ENCODE measurements at places on chromosomes 6 and 20.

- no peak for DNase-seq
Measured at GRCh38 chr20:44109951-44110361, 77.0 kb downstream of the JPH2 start.

GRCh38 chr6:80639181-80639629 is 532.7 kb downstream of the BCKDHB start:
- DNase-seq, result no peak

DNA sequence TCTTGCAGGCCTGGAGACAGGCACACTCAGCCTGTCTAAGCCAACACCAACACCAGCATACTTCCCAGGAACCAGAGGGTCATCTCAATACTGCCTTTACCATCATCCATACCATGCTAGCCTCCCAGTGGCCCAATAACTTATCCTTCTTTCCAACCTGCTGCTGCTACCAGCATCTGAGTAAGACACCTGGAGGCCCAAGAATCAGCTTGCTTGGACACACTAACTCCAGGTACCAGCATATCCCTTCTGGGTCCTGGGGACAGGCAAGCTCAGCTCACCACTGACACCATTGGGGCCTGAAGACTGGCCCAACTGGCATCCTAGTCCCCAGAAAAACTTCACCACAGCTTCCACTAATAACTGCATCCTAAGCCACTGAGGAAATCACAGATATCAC is 205.3 kb downstream of the CD109 start:
- DNase-seq, result no peak

- DNase-seq, result peak; percentile 63
Measured at GRCh38 chr6:15897063-15897876, 231.6 kb upstream of the MYLIP start.

- DNase-seq, result peak; percentile 97
Measured at GRCh38 chr20:2314759-2315439, 19.1 kb downstream of the TGM3 start.

DNA sequence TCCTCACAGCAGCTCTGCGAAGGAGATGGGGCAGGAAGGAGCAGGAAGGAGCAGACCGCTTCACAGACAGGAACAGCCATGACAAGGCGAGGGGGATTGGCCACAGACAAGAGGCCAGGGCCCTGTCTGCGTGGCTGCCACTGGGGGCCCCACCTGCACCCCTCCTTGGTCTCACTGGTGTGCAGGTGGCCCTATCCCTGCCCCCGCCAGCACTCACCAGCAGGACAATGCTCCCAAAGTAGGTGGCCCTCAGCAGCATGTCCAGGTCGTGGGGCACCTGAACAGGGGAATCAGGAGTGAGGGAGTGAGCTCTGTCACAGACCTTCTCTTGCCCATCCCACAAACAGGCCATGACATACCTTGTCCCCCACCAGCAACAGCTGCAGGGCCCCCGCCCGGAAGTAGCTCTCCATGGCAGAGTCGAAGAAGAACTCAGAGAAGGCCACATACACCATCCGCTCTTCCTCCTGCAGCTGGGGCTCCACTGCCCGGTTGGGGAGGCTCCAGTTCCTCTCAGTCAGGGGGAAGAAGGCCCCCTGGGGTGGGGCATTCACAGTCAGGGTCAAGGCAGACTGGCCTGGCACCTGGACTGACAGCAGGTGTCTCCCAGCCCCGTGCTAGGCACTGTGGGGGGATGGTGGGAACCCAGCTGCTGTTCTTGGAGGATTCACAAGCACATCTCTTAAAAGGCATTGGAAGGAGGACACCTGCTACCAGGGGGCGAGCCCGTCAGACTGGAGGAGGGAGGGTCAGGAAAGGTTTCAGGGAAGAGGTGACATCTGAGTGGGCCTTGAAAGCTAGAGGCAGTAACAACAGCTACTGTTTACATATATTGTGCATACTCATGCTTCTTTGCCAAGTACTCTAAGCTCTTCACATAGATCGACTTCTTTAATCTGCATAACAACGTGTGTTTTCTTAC is 7.1 kb downstream of the PLTP start:
- peak; percentile 18 for DNase-seq

- DNase-seq, result no peak
Measured at GRCh38 chr20:48574383-48574782, 253.4 kb downstream of the PREX1 start.

GRCh38 chr6:155499574-155499973 is 43.9 kb upstream of the NOX3 start:
- DNase-seq, result no peak

- DNase-seq, result peak; percentile 10
Measured at GRCh38 chr6:157497579-157497978, 116.6 kb downstream of the ZDHHC14 start.

DNA sequence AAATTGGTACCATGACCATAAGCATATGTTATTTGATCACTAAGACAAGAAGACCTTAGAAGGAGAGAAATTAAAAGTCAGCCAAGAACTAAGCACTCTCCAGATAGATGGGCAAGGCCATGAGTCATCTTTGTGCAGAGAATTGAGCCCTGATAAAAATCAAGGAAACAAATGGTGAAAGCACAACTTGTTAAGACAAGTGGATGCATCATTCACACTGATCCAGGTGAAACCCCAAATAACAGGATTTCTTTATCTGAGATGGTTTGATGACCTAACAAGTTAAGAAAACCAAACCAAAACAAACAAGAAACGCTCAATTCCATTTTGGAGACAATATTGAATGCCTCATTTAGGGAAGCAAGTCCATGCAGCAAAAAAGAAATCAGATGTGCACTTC is 121.6 kb downstream of the ADAT2 start:
- DNase-seq, result peak; percentile 39

GRCh38 chr6:9540534-9541126 is 874.2 kb downstream of the TFAP2A start:
- DNase-seq, result peak; percentile 77

GRCh38 chr6:158500016-158500735 is 59.7 kb upstream of the TMEM181 start:
- peak; percentile 72 for DNase-seq

DNA sequence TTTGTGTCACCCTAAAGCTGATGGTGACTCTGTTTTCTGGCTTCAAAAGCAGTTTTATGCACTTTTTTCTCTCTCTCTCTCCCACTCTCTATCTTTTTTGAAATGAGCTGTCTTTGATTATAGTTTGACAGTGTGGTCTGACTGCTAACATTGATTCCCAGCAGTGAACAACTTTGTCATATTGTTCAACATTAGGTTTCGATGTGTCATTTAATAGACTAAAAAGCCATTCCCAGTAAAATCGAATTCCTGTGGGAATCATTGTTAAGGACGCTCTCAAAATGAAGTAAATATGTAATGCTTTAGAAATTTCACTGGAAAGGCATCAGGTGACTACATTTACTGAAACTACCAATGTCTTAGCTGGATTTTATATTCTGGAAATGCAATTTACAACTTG is 69.9 kb upstream of the FLRT3 start:
- no peak for DNase-seq

GRCh38 chr6:13827032-13827431 is 12.7 kb upstream of the MCUR1 start:
- no peak for DNase-seq

GRCh38 chr6:77361018-77361417 is 102.3 kb downstream of the HTR1B start:
- DNase-seq, result no peak

- DNase-seq, result no peak
Measured at GRCh38 chr6:149881066-149881766, 16.7 kb downstream of the RAET1E start.

GRCh38 chr20:19506021-19506420 is 252.0 kb upstream of the RIN2 start:
- no peak for DNase-seq

- DNase-seq, result no peak
Measured at GRCh38 chr6:55897346-55897745, 22.0 kb upstream of the BMP5 start.

- DNase-seq, result no peak
Measured at GRCh38 chr6:151199991-151200390, 39.8 kb upstream of the AKAP12 start.

GRCh38 chr6:165568326-165568725 is 94.7 kb downstream of the PDE10A start:
- DNase-seq, result no peak

DNA sequence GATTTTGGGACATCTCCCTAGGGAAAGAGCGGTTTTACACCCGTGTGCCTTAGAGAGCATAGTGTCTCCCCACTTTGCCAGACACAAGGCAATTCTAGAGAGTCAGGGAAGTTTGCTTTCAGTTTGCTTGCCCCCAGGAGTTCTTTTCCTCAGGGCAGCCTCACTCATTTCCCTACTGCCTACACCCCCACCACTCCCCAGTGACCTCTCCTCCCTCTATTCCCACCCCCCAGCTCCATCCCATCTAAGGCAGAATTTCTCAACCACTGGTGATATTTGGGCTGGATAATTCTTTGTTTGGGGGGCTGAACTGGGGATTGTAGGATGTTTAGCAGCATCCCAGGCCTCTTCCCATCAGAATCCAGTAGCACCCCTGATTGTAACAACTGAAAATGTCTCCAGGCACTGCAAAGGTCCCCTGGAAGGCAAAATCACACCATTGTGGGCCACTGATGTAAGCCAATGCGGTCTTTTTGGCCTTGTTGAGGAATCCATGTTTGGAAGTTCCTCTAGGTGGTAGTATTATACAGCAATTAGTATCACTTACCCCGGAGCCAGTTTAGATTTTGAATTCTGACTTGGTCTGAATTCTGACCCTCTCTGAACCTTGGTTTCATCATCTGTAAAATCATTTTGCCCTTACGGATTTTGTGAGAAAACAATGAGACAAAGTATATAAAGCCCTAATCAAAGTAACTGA is 1.3 kb downstream of the EPPIN start:
- DNase-seq, result peak; percentile 75

- DNase-seq, result no peak
Measured at GRCh38 chr6:2035046-2035445, 210.4 kb downstream of the GMDS start.

DNA sequence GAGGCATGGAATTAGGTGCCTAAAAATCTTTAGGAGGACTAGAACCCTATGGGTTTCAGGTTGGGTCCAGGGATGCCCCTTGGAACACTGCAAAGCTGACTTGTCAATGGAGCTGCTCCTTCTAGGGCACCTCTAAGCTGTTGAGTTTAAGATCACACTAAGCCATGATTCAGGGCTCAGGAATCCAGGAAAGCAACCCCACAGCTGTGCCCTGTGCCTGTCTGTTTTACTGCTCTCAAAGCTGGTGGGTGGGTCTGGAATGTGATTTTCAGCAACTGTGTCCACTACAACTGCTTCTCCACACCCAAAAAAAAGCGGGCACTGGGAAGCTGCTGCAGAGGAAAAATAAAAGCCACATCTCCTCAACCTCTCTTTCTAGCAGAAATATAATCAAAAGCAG is 310.4 kb upstream of the MOCS1 start:
- no peak for DNase-seq

DNA sequence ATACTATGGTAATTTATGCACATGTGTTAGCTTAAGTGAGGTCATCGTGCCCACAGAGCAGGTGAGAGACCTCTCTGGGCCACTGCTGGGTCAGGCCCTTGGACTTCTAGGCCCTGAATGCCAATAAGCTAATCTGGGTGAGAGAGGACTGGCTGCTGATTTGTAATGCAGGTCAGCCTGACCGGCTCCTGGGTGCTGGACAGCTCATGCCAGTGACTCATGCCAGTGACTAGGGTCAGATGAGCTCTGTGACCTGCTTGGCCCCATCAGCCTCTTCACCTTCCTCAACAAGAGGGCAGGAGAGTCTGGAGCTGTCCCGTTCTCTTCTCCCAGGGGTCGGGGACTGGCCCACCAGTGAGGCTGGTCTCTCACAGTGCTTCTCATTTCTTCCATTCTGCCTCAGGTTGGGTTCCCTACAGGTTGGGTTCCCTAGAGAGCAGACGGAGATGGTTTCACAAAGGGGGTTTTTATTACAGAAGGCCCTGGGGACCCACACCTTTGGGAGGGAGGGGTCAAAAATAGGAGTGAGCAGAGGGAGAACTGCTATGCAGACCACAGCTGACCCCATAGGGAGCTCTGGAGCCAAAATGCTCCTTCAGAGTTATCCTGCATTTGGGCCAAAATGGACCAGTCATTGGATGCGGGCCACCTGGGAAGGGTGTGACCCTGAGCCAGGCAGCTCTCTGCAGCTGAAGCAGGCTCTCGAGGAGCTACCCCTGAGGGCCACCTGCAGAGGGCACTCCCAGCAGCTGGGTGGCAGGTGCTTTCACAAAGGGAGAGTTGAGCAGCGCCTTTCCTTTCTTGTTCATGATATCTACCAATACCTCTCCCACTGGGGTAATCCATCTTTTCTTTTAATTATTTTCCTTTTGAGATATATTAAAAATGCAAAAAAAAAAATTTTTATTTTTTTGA is 2.2 kb upstream of the OXT start:
- DNase-seq, result peak; percentile 73

DNA sequence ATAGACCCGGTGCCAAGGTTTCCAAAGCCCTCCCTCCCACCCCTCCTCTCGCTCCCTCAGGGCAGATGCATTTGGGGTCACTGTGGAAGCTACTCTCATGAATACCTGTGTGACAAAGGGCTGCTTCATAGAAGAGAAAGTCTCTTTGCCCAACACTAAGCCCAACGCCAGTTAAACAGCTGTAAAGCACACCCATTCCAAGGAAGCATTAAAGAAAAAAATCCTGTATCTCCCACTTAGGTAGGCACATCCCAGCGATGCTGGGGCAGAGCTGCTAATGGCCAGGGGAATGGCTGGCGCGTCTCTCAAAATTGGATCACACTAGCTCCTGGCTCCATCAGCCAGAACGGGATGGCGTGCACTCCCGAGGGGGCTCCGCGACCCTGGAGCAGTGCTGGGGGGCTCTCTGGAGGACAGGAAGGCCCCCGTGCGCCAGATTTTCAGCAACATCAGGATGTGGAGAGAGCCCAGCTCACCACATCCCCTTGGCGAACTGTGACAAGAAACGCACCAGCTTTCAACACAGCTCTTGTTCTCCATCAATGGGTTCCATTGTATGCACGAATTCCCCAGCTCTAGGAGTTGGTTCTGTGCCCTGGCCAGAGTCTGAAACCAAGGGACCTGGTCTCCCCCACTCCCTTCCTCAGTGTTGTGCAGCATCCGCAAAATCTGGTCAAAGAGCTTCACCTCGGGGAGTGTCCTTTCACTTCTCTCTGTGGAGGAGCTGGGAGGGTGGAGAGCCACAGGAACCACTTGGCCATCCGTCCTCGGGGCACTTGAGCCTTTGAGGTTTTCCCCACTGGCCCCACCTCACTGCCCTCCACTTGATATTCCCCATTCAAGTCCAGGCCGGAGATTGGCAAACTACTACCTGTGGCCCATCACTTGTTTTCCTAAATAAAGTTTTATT is 74.1 kb downstream of the TFAP2C start:
- DNase-seq, result no peak

GRCh38 chr6:135286962-135287538 is 105.9 kb downstream of the MYB start:
- no peak for DNase-seq

Data from GM23248 (cell line).